CD4-positive, CD25-positive, alpha-beta regulatory T cell (primary cell): ENCODE measurements at places on chromosomes 2 and 18. TPM values are rescaled to one million over a fixed set of nuclear protein-coding genes. Genes with fewer than 3 reads are reported as not detected.

GRCh38 chr2:166081131-166081632 is 46.6 kb downstream of the SCN1A start:
- no peak overlapping the region for H3K4me3 ChIP-seq
- no peaks in the 10 kb centered on the region for H3K4me1 ChIP-seq
- H3K27ac ChIP-seq: no peak overlapping the region
- H3K27me3 ChIP-seq: no peaks in the 10 kb centered on the region
- DNase-seq: no peak
- H3K36me3 ChIP-seq: no peaks in the 10 kb centered on the region

- H3K4me1 ChIP-seq: no peaks in the 10 kb centered on the region
- no peaks in the 10 kb centered on the region for H3K36me3 ChIP-seq
- no peak overlapping the region for H3K27ac ChIP-seq
- H3K4me3 ChIP-seq: no peak overlapping the region
Observed at GRCh38 chr18:45171679-45172191, 443.5 kb upstream of the SLC14A2 start.

TMEM178A gene
- not detected for polyA plus RNA-seq

- peaks cover 3% of the 10 kb centered on the region for H3K27me3 ChIP-seq
- DNase-seq: peak; percentile 62
- H3K27ac ChIP-seq: no peak overlapping the region
- no peaks in the 10 kb centered on the region for H3K36me3 ChIP-seq
- H3K4me1 ChIP-seq: peaks cover 5% of the 10 kb centered on the region
Observed at GRCh38 chr2:135004005-135004746, 43.1 kb downstream of the MAP3K19 start.

DNA sequence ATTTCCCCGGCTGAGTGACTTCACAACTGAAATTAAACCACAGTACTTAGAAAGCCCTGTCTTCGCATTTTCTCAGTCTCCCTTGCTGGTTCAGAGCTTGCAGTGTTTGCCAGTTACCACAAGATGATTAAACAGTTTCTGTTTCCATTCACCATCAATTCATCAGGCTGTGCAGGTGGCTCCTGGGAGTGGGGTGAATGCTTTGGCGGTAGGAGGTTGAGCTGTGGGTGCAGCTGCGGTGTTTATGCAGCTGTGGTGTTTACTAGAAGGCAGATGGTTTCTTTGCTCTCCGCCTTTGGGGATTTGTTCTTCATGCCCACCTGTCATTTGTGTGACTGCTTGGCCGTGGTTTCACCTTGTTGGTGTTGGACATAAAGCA is 16.1 kb downstream of the ACOXL start:
- H3K4me1 ChIP-seq: peaks cover 19% of the 10 kb centered on the region
- DNase-seq: peak; percentile 48
- no peaks in the 10 kb centered on the region for H3K36me3 ChIP-seq
- H3K27ac ChIP-seq: peak overlapping the region; percentile 42
- peak overlapping the region; percentile 70 for H3K4me3 ChIP-seq

UGT1A10 gene
- polyA plus RNA-seq: not detected
